Left hindlimb (tissue), 1 donor: ENCODE measurements at places on chromosomes 5 and 9.

GRCh38 chr9:133377721-133378216 lies 1.6 kb downstream of the STKLD1 start:
- no peak for DNase-seq

DNA sequence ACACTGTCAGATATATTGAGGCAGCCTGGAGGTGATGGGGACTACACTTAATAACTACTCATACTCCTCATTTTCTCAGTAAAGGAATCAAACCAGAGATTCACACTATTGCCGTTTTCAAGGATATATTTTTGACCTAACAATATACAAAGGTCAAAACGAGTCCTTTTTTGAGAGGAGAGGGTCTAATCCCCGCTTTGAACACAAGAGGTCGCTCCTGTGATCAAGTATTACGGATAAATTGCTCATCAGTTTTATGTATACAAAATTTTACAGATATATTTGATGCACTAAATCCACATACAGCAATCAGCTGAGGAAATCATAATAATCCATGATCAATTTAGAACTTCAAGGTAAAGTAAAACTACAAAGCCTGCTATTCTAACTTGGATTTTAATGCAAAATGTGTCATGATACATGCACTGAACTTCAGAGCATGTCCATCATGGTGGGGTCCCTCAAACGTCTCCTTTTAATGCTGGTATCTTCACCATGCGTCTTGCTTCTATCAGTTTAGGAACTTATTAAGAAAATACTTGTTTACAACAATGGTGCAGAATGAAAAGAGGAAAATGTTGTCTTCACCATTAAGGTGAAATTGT lies 2.5 kb upstream of the ISL1 start:
- no peak for DNase-seq

DNA sequence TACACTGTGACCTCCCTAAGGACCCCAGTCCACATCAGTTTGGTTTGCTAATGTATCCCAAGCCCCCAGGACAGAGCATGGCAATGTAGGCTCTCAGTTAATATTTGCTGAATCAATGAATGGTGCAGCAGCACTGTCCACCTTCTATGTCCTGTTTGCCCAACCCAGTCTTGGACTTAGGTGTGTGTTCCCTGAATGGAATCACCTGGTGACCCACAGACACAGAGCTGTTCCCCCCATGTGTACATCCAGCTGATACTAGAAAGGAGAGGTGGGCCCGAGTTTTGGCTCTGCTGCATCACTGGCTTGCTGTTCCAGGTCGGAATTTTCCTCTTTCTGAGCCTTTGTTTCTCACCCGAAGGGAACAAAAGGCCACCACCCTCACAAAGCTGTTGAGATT lies 180.2 kb downstream of the AOPEP start:
- DNase-seq = no peak

- no peak for DNase-seq
Measured at GRCh38 chr5:172919525-172920446, 39.4 kb upstream of the RPL26L1 start.

GRCh38 chr5:130243641-130244040 lies 339.4 kb downstream of the CHSY3 start:
- no peak for DNase-seq

DNA sequence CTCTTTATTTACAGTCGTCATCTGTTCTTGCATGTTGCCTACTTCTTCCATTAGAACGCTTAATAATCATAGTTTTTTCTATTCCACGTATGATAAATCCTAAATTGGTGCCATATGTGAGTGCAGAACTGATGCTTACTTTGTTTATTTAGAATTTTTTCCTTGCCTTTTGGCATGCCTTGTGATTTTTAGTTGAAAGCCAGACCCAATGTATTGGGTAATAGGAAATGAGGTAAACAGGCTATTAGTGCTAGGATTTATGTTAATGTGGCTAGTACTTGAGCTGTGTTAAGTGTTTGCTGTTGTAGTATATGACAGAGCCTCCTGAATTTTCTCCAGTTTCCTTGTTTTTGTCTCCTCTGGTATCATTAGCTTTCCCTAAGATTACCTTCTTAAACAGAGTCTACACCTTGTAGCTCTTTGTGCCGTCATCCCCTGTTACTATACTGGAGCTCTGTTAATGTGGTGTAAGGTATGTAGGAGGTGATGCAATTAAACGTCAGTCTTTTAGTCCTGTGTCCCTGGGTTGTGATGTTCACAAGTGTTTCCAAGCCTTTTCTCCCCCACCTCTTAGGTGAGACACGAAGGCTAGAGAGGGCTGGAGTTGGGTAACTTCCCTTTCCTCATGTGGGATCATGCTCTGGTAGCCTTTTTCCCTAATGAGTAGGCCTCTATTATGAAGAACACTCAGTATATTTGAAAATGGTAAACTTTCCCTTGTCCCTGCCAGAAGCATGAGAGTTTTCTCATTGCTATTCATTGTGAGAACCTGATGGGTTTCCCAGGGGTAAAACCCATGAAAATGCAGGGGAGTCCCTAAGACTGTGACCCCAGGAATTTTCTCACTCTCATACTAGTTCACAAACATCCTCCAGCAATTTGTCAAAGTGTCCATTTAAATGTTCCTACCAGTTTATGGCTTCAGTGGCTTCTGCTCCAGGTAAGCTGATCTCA lies 21.2 kb downstream of the SPATA31D3 start:
- DNase-seq = no peak

DNA sequence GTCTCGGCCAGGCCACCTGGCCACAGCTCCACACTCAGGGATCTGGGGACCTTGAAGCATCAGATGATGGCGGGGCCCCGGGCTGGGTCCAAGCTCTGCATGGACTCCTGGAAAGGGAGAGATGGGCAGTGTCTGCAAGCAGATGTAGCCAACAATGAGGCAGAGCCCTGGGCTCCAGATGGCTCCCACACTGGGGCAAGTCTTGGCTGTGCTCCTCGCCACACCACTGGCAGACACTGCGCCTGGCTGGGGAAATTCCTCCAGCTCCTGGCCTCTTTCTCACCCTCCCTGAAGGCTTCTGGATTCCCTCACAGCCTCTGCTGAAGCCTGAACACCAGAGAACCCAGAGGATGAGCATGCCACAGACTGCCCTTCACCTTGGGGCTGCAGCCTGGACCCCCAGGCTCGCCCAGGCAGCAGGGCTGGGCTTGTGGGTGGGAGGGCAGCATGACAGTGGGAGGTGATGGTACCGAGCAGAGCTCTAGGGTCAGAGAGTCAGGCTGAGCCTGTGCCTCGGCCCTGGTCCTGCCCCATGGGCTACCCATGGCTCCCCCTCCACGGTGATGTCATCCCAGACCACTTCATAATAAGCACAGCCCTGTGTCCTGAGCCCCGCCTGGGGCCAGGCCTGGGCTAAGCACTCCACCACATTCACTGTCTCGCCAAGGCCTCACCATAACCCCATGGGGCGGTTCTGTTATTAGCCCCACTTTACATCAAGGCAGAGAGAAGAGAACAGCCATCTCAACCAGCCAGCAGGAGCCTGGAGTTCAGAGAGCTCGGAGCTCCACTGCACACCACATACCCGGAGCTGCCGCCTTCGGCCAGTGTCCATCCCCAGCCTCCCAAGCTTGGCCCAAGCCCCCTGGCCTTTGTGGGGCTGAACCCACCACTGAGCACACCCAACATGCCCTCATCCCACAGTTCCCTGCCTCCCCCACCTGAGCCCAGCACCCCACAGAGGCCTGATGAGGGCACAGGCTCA lies 62.2 kb upstream of the ADAMTS2 start:
- no peak for DNase-seq

DNA sequence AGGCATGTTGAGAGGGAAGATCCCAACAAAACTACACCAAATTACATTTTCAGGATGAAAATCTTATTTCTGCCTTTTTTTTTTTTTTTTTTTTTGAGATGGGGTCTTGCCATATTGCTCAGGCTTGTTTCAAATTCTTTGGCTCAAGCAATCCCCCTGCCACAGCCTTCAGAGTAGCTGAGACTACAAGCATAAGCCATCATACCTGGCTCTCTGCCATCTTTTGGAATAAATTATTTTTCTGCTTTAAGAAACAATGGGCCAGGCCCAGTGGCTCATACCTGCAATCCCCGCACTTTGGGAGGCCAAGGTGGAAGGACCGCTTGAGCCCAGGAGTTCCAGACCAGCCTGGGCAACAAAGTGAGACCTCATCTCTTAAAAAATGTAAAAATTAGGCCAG lies 14.3 kb downstream of the AFF4 start:
- no peak for DNase-seq
